ENCODE measurements at places on chromosomes 16 and 17.

- DNase-seq: no peak
Observed at GRCh38 chr16:16100631-16101030, 122.7 kb downstream of the ABCC6 start.

DNA sequence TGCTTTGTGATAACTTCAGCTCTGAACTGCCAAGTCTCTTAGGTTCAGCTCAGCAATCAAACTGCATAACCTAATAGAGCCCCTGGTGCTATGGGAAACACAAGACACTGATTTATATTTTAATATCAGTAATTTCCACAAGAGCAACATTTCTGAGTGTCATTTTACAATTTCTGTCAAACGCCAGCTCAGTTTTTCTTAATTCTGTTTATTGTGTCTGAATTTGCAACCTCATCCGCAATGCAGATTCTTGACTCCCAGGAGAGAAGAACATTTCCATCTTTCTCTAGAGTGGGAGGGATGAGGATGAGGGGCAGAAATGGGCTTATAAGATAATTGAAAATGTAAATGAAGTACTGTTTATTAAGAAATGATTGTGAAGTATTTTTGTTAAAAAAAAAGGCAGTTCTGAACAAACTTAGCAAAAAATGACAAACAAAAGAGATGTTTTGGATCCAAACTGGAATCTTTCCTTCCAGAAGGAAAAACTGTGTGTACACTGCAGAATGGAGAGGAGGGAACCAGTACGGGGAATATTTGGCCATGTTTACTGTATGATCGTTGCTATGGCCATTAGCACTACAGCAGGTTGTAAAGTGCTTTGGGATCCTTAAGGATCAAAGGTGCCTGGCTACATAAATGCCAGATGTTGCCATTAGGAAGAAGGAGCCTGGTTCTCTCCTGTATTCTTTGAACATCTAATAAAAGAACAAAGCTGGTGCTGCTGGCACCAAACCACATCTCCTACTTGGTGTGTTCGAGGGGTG lies 7.4 kb upstream of the PMFBP1 start:
- no peak for DNase-seq

DNA sequence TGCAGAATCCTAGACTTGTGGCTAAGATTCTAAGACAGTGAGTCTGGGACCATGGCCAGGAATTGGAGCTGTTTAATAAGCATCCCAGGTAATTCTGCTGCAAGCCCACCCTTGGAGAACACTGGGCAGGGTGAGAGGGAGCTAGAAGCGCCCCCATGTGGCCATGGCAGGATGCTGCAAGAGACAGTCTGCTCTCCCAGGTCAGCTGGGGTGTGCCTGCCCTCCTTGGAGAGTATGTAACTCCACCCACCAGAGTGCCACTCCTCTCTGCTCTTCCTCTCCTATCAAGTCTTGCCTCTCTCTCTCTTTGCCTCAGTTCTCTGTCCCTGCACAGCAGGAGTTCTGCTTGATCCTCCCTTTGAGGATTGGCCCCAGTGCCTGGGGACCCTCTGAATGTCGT lies 14.9 kb downstream of the RCVRN start:
- no peak for DNase-seq

DNA sequence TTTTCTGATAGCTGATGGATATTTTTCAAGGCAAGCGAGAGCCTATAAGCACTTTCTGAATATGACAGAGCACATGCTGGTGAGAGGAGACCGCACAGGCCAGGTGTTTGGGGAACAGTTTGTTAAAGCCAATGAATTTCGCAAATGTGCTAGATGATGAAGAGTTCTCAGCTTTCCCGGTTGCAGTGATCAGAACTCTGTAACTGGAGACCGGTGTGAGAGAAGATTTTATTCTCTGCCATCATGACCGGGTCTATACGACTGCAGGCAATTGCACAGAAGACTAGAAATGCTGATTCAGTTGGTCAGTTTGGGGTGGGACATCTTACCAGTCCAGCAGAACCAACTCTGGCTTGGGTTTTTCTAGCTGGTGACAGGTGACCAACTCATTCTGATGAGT lies 25.4 kb downstream of the SMTNL2 start:
- no peak for DNase-seq

DNA sequence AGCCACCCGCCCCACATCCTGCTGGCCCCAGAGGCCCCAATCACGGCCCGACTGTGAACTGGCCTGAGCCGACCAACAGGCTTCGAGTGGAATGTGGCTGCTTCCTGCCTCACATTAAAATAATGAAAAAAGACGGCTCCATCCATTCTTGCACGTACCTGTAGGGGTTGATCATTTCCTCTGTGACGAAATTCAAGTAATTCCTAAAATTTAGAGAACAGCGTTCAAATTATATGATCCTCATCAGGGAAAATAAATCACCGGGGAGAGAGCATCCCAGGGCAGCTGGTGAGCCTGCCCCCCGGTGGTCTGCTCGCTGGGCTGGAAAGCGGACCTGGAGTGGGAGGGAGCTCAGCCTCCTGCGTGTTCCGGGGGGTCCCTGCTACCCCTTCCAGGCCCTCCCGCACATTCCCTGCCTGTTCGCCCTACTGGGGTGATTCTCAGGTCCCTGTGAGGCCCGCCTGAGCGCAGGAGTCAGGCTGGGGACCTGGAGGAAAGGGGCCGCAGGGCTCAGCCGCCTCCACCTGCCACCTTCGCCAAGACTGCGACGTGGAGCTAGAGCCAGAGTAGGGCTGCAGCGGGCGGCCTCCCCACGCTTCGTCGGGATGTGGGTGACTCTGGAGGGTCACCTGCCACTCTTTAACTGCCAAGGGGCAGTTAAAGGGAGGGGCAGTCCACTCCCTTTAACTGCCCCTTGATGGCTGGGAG lies 28.9 kb downstream of the SLC7A5 start:
- peak; percentile 64 for DNase-seq

DNA sequence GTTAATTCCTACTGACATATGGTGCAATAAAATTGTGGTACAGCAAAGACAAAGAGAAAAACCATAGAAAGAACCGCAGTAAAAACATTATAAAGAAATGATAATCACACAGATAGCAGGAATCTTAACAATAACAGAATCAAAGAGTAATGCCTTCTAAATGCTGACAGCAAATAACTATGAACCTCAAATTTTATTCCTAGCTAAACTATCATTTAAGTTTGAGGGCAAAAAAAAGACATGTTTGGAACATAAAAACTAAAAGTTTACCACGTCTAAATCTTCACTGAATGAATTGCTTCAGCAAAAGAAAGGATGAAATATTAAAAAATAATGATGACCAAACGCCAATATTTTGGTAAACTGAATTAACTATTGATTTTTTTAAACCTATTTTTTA lies 135.8 kb downstream of the CPPED1 start:
- DNase-seq: no peak

DNA sequence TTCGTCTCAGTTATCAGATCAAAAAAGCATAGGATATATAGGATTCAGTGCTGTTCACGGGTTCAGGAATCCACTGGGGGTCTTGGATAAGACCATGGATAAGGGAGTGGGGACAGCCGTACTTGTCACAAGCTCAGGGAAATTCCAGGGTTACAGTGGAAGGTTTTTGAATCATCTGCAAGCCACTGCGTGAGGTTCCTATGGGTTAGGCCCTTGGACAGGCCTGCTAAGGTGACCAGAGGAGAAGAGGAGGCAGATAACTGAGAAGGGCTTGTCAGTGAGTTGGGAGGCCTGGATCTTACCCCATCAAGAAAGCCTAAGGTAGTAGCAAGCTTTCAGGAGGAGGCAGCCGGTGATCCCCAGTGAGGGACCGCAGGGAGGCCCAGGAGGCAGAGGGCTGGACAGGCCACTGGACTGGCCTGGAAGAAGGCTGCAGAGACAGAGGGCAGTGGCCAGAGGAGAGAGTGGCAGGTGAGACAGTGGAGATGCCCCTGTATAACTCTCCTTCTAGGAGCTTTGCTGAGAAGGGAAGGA lies 27.3 kb downstream of the NGFR start:
- no peak for DNase-seq

GRCh38 chr17:44546671-44547606 lies 10.3 kb upstream of the FZD2 start:
- no peak for DNase-seq

GRCh38 chr16:49651996-49652395 lies 203.9 kb downstream of the ZNF423 start:
- no peak for DNase-seq

GRCh38 chr16:86881861-86882273 lies 303.5 kb downstream of the FOXL1 start:
- no peak for DNase-seq

GRCh38 chr16:12130691-12131290 lies 154.3 kb downstream of the SNX29 start:
- DNase-seq: no peak

GRCh38 chr16:10940501-10941079 lies 1.7 kb downstream of the DEXI start:
- DNase-seq: peak; percentile 20

DNA sequence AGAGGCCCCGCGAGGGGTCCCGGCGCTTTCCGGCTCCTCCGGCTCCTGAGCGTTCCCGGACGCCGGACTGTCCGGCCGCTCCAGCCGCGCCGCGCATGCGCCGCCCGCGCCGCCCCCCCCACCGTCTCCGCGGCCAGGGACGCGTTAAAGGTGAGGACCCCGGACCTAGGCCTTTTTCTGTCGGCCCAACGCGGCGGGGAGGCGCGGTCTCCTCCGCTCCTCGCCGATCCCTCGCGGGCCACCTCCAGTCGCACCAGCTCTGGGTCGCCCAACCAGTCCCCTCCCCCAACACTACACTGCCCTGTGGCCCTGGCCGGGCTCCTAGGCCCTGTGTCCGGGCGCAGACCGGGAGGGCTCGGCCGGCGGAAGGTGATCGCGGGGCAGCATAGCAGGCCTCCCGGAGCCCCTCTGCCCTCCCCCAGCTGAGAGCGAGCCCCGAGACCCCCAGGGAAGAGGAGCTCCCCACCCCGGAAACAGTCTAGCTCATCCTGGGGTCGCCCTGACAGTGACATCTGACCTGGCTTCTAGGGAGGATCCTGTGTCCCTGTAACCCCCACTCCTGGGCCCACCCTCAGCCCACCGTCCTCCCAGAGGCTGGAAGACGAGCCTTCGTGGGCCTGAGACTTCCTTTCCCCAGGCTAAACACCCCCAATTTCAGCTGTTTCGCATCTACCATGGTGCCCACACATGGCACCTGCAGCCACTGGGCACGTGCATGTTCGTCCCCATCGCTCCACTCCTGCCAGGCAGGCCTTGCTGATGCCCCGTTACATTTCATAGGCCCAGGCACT lies 14.7 kb upstream of the BCAR1 start:
- peak; percentile 89 for DNase-seq

DNA sequence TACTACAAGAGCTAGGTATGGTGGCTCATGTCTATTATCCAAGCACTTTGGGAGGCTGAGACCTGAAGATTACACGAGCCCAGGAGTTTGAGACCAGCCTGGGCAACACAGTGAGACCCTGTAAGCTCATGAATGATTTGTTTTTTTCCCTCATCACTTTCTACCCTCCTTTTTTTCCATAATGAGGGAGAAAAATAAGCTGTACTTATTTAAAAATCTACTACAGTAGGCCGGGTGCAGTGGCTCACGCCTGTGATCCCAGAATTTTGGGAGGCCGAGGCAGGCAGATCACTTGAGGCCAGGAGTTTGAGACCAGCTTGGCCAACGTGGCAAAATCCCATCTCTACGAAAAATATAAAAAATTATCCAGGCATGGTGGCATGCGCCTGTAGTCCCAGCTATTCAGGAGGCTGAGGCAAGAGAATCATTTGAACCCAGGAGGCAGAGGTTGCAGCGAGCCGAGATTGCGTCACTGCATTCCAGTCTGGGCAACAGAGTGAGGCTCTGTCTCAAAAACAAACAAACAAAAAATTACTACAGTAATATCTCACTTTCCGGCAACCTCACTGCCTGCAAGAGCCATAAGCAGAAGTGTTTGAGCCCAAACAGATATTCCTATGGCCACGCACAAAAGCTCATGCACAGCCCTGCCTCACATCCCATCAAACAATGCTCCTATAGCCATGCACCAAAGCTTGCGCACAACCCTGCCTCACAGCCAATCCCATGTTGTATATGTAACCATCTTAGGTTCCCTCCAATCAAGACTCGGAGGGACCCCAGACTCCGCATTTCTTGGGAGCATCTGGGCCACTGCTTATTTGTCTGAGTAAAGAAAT lies 37.4 kb downstream of the TK2 start:
- DNase-seq: no peak

DNA sequence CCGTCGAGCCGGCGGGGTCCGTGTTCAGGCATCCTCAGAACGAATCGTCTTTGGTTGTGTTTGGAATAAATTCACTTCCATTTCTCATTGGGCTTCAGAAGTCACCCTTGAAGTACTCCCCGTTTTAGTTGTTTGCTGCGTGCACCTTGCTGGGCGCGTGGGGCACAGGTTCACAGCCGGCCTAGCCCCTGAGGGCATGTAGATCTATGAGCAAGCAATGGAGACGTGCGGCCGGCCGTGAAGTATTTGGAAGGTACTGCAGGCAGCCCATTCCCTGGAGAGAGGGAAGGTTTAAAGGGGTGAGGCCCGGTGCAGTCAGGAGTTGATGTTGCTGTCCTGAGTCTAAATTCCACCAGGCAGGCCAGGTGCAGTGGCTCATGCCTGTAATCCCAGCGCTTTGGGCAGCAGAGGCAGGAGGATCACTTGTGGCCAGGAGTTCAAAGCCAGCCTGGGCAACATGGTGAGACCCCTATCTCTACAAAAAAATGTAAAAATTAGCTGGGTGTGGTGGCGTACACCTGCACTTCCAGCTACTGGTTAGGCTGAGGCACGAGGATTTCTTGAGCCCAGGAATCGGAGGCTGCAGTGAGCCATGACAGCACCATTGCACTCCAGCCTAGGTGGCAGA lies 714 bp downstream of the ACSF3 start:
- DNase-seq: peak; percentile 52

- peak; percentile 78 for DNase-seq
Observed at GRCh38 chr16:85393674-85394451, 219.3 kb upstream of the GSE1 start.

- DNase-seq: no peak
Observed at GRCh38 chr16:12580809-12581208, 222.9 kb downstream of the CPPED1 start.

GRCh38 chr16:66928702-66929388 lies 3.5 kb upstream of the RRAD start:
- DNase-seq: no peak

DNA sequence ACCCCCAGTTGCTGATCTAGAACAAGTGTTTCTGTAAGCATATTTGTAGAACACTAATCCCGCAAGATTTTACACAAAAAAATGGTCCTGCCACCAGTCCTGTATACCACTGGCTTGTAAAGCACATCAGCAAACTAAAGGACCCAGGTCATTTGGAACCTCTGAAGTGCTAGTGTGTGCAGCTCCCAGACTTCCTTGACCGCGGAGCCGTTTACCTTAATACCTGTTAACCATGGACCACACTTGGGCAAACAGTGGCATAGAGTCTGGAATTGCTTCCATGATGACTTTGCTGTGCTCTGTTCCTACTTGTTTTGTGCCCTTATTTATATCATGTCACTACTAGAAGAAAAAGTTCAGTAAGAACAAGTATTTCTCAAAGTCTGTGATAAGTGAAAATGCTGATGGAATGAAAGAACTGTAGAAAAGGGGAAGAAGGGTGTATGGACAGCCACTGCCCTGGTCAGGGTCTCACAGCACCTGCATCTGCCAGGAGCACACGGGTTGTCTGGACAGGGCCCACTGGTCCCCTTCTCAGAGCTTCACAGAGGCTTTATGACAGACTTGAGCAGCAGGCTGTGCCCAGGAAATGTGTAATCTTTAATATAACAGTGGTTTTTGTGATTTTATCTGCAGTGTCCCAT lies 29.3 kb downstream of the ALDH3A2 start:
- no peak for DNase-seq

Data from right kidney (tissue), 9 donors.